Activated T-helper 17 cell treated with anti-CD3 and anti-CD28 coated beads, Interleukin-2, amount 50 U/mL, for 72 hours (primary cell): ENCODE measurements at places on chromosomes 16 and 17.

DNA sequence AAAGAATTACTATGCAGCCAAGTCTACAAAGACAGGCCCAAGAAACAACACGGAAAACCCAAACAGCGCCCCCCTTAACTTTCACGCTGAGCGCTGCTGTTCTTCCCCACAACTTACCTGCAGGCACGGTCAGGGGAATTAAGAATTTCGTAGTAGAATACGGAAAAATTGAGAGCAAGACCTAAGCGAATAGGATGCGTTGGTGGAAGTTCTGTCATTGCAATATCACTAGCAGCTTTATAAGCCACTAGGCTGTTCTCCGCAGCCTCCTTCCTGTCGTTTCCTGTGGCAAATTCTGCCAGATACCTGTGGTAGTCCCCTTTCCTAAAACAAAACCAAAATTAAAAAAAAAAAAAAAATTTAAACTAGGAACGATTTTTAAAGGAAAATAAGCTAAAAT lies 39.0 kb downstream of the YWHAE start:
- peak; percentile 37 for ATAC-seq

DNA sequence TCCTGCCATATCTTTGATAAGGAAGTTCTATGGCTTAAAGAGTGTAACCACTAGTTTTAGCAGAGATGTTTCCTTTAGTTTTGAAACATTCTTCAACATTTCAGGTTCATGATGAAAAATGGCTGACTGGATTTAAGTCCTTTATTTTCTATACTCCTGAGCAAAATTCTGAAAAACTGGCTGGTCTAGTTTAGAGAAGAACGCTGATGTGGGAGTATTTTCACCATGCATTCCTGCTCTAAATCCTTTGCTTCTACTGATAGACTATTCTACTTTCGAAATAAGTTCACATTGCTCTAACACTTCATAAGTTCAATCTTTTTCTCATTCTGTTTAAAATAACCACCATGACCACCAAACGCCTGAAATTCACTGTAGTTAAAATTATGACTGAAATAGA lies 281.9 kb downstream of the FTO start:
- no peak for ATAC-seq

DNA sequence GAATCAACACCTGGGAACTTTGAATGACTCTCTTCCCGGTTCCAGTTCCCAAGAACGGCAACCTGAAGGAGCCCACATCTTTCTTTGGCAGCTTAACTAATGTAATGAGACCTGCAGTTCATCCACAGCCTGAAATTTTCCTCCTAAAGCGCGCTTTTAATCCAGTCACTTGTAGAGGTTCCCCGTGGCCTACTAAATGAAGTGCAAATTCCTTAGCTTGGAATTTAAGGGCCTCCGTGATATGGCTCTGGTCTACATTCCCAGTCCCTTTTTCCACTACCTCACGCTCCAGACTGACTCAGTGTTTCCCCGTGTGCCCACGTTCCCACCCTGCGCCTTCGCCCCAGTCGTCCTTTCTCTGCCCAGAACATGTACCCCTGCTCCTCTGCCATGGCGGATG lies 27.2 kb downstream of the FZD2 start:
- no peak for ATAC-seq

- no peak for ATAC-seq
Observed at GRCh38 chr17:16925461-16926060, 46.4 kb downstream of the TNFRSF13B start.

GRCh38 chr17:16325964-16326363 lies 27.3 kb downstream of the CENPV start:
- no peak for ATAC-seq

GRCh38 chr16:578232-578869 lies 8.6 kb downstream of the PIGQ start:
- no peak for ATAC-seq

DNA sequence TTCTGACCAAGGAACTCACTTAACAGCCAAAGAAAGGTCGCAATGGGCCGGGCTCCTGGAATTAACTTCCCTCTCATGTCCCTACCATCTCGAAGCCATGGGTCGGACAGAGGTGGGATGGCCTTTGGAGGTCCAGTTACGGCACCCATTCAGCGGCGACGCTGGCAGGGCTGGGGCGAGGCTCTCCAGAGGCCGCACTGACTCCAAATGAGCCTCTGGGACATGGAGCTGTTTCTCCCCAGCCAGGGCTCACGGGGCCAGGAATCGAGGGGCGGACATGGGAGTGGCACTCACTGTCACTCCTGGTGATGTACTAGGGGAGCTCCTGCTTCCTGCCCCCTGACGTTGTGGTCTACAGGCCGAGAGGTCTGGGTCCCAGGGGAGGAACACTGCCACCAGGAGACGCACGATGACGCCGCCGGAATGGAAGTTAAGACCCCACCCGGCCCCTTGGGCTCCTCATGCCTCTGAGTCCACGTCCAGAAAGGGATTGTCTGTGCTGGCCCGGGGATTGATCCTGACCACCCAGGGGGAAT lies 60.7 kb upstream of the METRNL start:
- no peak for ATAC-seq

GRCh38 chr16:52076801-52077201 lies 470.1 kb downstream of the TOX3 start:
- ATAC-seq: no peak

DNA sequence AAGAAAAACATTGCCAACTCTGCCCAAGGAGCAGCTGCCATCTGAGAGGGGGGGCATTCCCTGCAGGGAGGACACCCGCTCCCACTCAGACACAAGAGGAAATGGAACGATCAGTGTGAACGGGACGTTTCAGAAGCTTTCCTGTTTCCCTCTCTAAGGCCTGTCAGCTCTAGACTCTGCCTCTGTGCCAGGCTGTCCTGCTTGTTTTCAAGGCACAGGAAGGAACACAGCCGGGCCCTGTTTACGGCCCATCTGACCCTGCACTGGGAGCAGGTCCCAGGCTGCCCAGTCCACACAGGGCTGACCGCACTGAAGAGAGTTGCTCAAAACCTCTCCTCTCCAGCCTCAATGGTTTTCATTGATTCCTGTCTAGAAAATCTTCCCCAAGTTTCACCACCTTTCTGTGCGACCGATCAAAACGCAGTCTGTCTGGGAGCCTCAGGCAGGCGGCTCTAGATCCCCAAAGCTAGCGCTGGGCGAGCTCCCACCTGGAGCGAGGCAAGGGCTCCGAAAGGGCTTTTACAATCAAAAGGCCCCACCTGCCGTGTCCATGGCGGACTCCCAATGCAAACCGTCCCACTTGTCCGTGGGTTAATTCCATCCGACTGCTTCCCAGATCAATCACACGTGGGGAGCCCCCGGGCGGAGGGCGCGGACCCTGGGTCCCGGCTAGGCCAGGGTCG lies 1.5 kb downstream of the PIEZO1 start:
- ATAC-seq: no peak

DNA sequence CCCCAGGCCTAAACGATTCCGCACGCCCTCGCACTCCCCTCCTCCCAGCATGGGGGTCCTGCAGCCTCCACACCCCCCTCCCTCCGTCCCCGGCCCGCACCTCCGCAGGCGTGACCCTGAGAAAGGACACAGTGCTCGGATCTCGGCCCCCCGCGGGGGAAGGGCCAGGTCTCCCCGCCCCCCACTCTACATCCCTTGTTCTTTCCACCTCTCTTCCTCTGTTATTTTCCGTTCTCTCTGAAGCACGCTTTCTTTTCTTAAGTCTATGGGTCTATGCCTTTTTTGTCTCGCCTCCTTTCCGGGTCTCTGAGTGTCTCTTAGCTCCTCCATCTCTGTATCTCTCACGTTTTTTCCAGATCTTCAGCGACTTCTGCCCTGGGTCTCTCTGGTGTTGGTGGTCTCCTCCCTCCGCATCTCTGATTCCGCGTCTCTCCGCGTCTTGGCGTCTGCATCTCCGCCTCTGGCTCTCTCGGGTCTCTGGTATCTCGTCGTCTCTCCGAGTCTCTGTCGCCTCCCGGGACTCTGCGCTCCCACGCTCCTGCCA lies 2.1 kb upstream of the HES7 start:
- peak; percentile 10 for ATAC-seq

DNA sequence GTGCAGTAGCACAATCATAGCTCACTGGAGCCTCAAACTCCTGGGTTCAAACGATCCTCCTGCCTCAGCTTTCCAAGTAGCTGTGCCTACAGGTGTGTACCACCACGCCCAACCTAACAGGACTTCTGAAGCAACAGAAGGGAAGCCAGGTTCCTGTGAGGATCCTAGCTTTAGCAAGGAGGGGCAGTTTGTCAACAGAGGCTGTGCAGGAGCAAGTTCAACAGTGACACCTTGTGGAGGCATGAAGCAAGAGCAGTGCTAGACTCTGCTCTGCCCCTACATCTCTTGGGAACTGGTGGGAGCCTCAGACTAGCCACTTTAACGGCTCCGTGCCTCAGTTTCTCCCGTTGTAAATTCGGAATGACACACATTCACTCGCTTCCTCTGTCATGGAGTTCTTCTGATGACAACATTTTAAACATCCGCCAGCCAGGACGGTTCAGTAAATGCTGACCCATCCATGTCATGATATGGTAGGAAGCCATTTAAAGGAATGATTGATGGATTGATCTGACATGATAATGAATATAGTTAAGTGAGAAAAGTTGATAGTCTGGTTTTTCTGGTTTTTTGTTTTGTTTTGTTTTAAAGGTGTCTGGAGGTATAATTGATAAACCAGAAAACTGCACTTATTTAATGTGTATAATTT lies 218.7 kb downstream of the MRTFB start:
- no peak for ATAC-seq

- no peak for ATAC-seq
Observed at GRCh38 chr17:82124101-82124500, 26.1 kb upstream of the FASN start.

- no peak for ATAC-seq
Observed at GRCh38 chr16:81647527-81647926, 131.6 kb upstream of the PLCG2 start.

DNA sequence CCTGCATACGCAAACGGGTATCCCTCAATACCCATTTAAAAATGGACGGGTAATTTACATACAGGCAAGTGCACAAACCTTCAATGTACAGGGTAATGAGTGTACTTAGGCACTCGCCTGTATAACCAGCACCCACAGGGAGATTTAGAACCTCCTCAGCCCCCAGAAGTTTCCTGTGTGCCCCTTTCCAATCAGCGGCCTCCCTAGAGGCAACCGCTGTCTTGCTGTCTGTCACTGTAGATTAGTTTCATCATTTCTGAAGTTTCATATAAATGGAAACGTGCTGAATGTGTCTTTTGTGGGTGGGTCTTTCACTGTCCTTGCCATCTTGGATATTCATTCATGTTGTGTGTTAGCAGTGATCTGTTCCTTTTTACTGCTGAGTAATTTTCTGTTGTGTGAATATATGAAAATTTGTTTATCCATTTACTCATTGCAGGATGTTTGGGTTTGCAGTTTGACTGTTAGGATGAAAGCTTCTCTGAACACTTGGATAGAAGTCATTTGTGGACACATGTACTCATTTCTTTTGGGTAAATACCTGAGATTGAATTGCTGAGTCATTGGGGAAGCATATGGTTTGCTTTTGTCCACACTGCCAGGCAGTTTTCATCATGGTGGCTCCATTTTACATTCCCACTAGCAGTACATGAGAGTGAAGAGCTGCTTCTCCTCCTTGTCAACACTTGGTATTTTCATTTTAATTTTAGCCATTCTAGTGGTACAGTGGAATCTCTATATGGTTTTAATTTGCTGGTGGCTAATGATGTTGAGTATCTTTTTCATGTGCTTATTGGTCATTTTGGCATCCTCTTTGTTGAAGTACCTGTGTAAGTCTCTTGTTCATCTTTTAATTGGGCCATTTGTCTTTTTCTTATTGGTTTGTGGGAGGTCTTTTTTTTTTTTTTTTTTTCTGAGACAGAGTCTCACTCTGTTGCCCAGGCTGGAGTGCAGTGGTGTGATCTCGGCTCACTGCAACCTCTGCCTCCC lies 2.1 kb upstream of the ADCY7 start:
- ATAC-seq: peak; percentile 69

- peak; percentile 28 for ATAC-seq
Observed at GRCh38 chr16:89334050-89334449, 116.5 kb downstream of the ZNF778 start.

DNA sequence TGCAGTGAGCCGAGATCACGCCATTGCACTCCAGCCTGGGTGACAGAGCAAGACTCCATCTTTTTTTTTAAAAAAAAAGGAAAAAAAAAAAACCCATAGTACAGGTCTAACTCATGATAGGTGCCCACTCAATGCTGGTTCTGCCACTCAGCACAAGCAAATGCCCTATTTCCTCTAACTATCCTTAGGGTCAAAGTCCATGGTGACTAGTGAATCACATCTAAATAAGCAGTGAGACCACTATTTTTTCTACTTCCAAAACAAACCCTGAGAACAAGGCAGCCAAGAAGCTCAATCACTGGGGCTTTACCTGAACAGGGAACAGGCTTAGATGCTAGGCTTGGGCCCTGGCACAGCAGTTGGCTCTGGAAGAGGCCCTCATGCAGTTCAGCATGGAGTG lies 3.4 kb downstream of the BLTP2 start:
- ATAC-seq: no peak

DNA sequence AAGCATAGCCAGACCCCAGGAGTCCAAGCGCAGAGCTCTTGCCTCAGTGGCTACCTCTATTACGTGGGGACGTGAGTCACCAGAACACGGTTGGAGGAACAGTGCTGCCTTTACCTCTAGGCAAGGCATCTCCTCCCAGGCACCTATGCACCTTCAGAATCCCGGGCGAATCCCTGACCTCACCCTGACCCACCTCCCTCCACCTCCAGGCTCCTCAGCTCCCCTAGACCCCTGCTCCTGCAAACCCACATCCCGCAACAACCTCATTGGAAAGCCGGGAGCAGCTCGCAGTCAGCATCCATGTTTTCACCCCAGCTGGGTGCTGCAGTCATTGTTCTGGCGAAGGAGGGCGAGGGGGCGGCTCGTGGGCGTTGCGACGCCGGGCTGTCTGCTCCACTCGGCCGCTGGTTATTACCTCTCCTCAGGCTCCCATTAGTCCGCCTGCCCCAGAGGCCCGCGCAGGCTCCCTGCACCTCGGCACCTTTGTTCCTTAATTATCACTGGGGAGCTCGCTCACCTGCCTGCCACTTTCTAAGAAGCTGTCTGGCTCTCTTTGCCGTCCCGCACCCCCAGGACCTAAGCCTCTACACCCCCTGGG lies 24.6 kb upstream of the DLX4 start:
- no peak for ATAC-seq

GRCh38 chr17:81994593-81995462 lies 17.4 kb downstream of the ASPSCR1 start:
- no peak for ATAC-seq

GRCh38 chr16:72112906-72113615 lies 19.4 kb downstream of the DHX38 start:
- ATAC-seq: no peak

GRCh38 chr17:29243792-29244191 lies 2.9 kb upstream of the CRYBA1 start:
- no peak for ATAC-seq

- peak; percentile 44 for ATAC-seq
Observed at GRCh38 chr17:63434951-63435571, 11.0 kb downstream of the CYB561 start.

DNA sequence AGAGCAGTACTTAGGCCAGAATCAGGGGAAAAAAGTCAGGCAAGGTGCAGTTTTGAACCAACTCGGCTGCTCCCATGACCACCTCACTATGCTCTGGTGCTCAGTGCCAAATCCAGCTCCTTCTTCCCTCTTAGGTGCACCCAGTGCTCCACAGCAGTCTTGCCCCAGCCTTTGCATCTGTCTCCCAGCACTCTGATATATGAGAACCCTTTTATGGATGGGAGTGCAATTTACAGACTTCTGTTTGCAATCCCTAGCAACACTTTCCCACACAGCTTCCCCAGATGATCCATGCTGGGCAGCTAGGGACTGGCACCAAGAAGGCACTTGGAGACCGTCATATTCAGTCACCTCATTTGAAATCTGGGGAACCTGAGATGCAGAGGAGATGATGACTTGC lies 267.9 kb upstream of the CCL2 start:
- ATAC-seq: no peak

- ATAC-seq: peak; percentile 39
Observed at GRCh38 chr17:40937384-40937819, at the start of gene KRT23. Gene KRT23 (minus strand): TSS chr17:40937646. CDS start chr17:40936603, 1,043 bp downstream.
